ENCODE measurements at places on chromosomes 2 and 18. TPM values are rescaled to one million over a fixed set of nuclear protein-coding genes. Genes with fewer than 3 reads are reported as not detected.

The STK39 gene
- 43.1 TPM for total RNA-seq

- no peaks in the 10 kb centered on the region for H3K27me3 ChIP-seq
- DNase-seq: no peak
- H3K4me1 ChIP-seq: no peaks in the 10 kb centered on the region
- H3K36me3 ChIP-seq: peaks cover 11% of the 10 kb centered on the region
- H3K27ac ChIP-seq: no peak overlapping the region
- H3K4me3 ChIP-seq: no peak overlapping the region
Measured at GRCh38 chr2:130158631-130159030, 13.7 kb upstream of the CCDC74B start.

- H3K27ac ChIP-seq: no peak overlapping the region
- no peaks in the 10 kb centered on the region for H3K4me1 ChIP-seq
- peaks cover 9% of the 10 kb centered on the region for H3K27me3 ChIP-seq
- H3K36me3 ChIP-seq: no peaks in the 10 kb centered on the region
Measured at GRCh38 chr2:69278366-69278765, 108.7 kb downstream of the GFPT1 start.

GRCh38 chr2:197138506-197138905 lies 172.1 kb downstream of the ANKRD44 start:
- no peak overlapping the region for H3K27ac ChIP-seq
- DNase-seq: no peak
- peaks cover 78% of the 10 kb centered on the region for H3K4me1 ChIP-seq
- peaks cover 15% of the 10 kb centered on the region for H3K36me3 ChIP-seq

DNA sequence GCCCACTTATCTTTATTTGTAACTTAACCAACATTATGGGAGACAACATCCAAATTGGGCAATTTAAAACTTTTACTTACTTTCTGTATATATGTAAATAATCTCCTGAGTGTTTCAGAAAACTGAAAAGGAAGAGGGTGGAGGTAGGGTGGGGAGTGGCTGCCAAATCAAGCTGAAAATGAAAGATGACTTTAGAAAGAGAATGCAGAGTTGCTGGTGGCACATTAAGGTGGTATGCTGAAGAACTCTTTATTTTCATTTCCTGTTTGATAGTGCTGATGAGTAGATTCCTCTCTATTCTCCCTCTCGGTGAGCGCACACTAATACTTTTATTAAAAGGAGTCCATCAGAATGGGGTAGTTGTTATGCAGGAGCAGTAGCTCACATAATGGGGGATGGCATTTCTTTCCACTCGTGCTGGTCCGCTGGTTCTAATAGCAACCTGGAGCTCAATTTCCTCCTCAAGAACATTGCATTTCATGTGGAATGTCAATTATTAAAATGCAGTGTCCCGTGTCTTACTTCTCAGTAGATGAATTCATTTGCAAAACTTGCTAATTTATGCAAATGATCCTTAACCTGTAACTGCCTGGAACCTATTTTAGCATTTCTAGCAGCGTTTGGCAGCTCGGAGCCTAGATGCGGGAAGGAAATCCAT lies 466.9 kb upstream of the HNRNPA3 start:
- H3K4me1 ChIP-seq: peaks cover 4% of the 10 kb centered on the region
- no peak overlapping the region for H3K4me3 ChIP-seq
- H3K27me3 ChIP-seq: peaks cover 2% of the 10 kb centered on the region
- no peak overlapping the region for H3K27ac ChIP-seq
- H3K36me3 ChIP-seq: no peaks in the 10 kb centered on the region
- no peak for DNase-seq

Measured in activated naive CD4-positive, alpha-beta T cell treated with anti-CD3 and anti-CD28 coated beads for 36 hours (primary cell).